ENCODE measurements at places on chromosomes 5 and 9.
A peak's percentile ranks its signal among the peaks of the same experiment; 100 is the strongest.

DNA sequence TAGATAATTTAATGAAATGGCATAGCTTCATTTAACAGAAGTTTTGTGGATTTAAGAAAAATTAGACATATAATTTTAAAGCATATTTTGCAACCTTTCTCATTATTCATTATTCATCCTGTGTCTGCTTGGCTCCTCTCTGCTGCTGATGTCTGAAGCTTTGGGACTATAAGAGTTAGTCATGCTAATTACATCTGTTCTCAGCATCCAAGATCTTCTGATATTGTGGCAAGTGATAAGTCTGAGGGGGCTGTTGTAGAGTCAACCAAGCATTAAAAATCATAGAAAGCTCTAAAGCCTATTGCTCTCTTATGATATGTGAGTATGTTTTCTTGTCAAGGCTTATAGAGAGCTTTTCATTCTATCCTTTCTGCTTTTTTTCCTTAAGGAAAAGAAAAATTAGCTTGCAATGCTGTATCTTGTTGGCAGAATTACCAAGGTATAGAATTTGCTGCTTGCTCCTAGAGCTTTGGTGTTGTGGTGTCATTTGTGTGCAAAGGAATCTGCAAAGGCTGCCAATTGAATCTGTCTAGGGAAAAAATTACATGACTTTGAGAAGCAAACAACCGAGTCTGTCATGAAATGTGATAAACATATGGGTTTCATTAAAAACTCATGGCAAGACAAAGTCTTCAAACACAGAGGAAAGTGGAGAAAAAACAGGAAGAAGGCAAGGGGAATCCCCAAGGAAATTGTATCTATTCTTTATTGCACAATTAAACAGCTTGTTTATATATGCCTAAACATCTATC, 156.1 kb upstream of the DAB2 start:
- DNase-seq: no peak

- peak; percentile 72 for DNase-seq
Observed at GRCh38 chr5:133364936-133365707, 247.2 kb downstream of the FSTL4 start.

- DNase-seq: no peak
Observed at GRCh38 chr5:181112476-181112875, 18.5 kb downstream of the OR2V1 start.

DNA sequence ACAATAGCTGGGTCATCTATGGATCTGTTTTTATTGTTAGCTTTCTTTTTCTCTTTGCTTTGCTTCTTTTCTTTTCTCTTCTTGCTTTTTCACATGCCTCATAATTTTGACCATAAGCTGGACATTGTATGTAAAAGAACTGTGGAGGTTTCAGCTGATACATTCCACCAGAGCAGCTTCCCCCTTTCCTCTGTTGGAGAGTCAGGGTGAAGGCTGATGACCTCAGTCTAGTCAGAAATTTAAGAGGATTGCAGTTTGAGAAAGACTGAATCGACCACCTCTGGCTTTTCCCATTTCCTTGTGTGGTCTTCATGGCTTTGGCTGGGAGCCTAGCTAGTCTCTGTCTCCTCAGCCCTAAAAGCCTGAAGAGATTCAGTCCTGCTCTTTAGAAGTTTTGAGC, 42.0 kb downstream of the KCNIP1 start:
- no peak for DNase-seq

GRCh38 chr9:84699984-84700383, 30.5 kb downstream of the NTRK2 start:
- DNase-seq: no peak

- DNase-seq: no peak
Observed at GRCh38 chr5:137648361-137648760, 87.5 kb downstream of the KLHL3 start.

- DNase-seq: no peak
Observed at GRCh38 chr5:39019254-39019653, 54.9 kb downstream of the RICTOR start.

DNA sequence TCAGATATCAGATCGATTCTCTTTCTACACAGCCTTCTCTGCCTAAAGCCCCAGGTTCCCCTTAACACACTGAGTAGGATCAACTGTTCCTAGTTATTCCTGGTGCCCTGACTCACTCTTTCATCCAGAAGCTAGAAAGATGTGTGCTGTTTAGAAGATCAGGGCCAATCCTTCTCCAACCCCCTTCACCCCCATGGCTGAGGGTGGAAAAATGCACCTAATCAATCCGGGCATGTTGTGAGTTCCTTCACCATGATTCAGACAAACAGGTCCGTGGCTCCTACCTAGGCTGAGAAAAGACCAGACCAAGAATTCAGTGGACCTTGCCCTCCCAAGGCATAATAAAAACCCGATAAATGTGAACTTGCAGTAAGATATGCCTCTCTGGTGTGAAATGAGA, 85.4 kb upstream of the EQTN start:
- DNase-seq: no peak

DNA sequence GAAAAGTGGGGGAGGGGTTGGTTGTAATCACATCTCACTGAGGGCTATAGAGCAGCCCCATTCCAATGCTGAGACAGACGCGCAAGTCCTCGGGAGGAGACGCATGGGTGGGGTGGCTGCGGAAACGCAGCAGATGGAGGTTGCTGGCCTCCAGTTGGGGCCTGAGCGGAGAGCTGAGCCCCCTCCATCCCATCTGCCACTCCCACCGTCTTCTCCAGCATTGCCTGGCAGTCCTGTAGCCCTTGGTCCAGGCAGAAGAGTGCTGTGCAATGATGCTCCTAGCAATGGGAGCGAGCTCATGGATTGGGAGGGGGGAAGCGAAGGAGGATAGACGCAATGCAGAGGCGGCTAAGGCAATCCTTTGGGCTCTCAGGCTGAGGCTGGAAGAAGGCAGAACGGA, 79.4 kb upstream of the GLRA1 start:
- no peak for DNase-seq

GRCh38 chr9:121667890-121668289, 16.5 kb downstream of the DAB2IP start:
- DNase-seq: no peak

DNA sequence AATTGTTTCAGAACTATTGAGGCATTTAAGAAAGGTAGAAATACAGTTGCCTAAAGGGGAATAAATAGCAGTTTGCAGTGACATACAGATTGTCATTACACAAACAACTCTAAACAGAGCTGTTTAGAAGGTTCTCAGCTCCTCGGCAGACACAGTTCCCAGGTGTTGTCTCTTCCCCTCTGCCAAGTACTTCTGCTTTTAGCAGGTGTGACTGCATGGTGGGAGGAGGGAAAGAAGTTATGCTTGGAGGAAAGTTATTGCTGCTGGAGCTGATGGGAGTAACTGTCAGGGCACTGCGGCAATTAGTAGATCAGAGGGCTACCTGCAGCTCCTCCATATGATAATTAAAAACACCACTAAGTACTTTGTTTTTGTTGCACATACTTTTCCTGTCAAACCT, 14.5 kb downstream of the EDIL3 start:
- DNase-seq: peak; percentile 45

DNA sequence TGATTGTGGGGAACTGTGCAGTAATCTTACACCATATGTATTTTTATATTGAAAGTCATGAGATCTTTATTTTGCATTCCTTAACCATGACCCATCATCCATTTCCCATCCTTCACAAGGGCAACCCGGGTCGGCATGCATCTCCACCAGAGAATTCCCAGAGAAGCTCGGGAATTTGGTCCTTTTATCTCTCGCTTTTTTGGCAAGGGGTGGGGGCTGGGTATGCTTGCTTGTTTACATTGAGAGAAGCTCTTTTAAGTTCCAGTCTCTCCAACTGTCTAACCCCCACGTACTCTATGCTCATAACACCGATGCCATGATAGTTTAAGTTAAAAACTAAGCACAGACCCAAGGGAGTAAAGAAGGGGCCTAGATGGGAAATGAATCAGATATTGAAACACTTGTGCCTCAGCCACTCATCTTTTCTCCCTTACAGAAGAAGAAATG, 109.9 kb upstream of the NFIB start:
- DNase-seq: peak; percentile 61

DNA sequence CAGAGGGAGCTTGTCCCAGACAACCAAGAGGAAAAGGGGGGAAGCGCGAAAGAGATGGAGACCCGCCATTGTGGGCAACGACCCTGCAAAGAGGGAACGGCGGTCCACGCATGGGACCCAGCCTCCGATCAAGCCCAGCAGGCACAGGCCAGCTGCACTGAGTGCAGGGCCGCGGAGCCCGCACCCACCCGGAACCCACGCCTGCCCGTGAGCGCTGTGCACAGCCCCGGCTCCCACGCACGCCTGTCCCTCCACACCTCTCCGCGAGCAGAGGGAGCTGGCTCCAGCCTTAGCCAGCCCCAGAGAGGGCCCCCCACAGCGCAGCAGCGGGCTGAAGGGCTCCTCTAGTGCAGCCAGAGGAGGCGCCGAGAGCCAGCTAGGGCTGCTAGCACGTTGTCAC, 416.5 kb downstream of the DMRTA1 start:
- DNase-seq: no peak

DNA sequence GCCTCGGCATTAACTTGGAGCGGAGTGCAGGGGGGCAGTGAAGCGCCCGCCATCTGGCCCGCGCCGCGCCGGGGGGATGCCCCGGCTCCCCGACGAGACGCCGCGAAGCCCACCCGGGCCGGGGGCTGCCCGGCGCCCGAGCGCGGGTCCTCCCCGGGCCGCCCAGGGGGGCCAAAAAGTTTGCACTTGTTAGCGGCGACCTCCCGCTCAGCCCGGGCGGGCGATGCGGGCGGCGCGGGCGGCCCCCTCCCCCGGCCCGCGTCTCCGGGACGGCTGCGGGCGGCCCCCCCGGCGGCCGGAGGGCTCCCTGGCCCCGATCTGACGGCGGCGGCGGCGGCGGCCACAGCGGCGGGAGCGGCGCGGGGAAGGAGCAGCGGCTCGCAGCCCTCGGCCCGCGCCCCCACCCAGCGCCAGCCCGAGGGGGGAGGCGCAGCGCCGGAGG, at the start of gene NTNG2:
TSS of gene NTNG2 (plus strand) at position 316 of the 442 bp plus-strand sequence. CDS start 4,774 bp downstream, outside the sequence.
- no peak for DNase-seq

DNA sequence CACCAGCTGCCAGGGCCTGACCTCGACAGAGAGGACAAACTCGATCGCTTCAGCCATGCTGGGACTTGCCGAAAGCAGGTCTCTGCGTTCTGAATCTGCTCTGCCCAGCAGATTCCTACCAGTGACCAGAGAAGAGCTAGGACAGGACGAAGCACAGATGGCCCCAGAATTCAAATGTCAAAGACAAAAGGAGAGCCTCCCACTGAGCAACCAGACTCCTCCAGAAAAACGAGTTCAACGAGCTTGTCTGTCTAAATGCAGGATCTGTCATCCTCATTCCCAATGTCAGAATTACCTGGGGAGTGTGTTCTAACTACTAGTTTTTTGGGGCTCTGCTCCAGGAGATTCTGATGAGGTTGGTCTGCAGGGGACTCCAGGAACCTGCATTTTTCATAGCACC, 13.4 kb downstream of the AK8 start:
- DNase-seq: no peak

DNA sequence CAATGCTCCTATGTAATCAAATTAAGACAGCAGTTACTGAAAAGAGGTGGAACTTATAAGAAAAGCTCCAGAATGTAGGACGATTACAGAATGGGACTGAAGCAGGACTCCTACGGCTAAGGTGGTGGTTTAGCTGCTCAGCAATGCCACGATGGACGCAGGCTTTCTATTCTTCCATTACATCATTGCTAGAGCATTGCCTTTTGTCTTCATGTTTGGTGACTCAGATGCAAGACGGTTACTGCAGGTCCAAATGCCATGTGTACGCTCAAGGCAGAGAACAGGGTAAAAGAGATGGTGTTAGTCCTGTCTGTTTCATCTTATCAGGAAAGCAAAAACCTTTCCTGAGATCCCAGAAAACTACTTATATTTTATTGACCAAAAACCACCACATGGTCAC, 255.1 kb downstream of the ZSWIM6 start:
- DNase-seq: no peak

GRCh38 chr9:32177396-32177795, 207.0 kb upstream of the ACO1 start:
- DNase-seq: no peak

GRCh38 chr9:123401879-123402513, 46.0 kb downstream of the CRB2 start:
- DNase-seq: peak; percentile 85

DNA sequence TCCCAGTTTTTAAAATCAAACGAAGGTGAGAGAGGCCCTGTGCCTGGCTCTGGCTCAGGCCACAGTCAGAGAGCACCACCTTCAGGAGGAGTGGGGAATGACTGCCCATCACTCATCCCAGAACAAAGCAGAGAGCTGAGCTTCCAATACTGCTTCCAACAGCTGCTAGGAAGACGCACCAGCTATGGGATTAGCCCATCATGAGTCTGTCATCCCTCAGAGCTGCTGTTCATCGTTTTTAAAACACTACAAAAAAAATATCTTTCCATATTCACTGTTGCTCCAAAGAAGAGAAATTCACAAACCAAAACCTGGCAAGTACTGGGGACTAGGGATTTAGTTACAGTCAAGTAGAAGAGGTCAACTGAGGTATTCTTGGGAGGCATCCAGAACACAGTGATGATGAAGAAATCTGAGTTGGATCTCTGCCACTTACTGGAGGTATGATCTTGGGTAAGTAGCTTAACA, 102.4 kb downstream of the CDK5RAP2 start:
- DNase-seq: peak; percentile 92

- no peak for DNase-seq
Observed at GRCh38 chr9:129027685-129028191, 393 bp downstream of the SH3GLB2 start.

DNA sequence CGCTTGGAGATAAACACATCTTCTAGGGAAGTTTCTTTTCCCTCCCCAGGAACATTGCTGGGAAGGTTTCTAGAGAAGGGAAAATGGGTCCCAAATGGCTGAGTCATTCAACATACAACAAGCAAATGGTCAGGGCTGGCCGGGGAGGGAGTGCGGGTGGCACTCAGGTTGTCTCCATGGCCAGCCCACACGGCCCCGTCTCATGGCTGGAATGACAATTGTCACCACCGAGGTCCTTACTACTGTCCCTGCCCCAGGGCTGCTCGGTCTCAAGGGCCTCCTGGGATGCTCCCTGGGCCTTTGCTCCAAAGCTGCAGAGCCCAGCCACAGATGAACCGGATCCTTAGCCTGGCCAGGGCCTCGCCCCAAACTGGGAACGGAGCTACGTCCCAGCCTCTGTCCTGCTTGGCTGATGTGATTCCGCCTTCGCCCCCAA, 121.9 kb downstream of the FGF18 start:
- no peak for DNase-seq

DNA sequence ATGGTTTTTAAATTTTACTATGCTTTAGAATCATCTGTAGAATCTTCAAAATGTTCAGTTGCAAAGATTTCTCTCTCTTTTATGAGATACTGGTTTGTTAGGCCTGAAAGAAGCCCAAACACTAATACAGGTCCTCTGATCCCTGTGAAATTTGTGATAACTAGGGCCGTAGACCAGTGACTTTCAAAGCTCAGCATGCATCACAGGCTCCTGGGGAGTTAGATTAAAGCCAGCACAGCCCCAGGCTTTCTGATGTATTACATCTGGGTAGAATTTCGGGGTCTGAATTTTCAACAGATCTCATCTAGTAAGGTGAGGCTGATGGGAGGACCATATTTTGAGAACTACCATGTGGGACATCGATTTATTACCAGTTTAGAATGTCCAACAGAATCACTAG, 194.1 kb upstream of the PTPRD start:
- DNase-seq: peak; percentile 59

- no peak for DNase-seq
Observed at GRCh38 chr5:159663986-159664385, 252.3 kb upstream of the ADRA1B start.
